ENCODE measurements at places on chromosomes 3 and 15. TPM values are rescaled to one million over a fixed set of nuclear protein-coding genes. Genes with fewer than 3 reads are reported as not detected.

- DNase-seq = no peak
These were observed 17.3 kb upstream of the SNTN start for GRCh38 chr3:63635186-63635585.

WNT7A gene
- 2.7 TPM for total RNA-seq

DNA sequence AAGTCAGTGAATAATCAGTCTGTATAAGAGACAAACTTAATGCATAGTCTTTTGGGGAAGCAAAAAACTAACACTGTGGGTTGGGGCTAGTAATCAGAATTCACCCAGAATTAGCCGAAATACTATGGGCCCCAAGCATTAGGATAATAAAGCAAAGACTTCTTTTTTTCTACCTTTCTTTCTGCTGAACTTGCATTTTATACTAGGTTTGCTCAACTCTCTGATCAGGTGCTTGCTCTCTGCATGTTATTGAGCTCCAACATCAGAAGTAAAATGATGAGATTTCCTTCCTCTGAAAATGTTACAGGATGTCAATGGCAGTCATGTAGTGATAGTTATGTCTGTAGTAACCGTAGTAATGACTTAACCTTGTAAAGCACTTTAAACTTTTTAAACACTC lies 216.6 kb downstream of the KCNMB2 start:
- DNase-seq = no peak

DNA sequence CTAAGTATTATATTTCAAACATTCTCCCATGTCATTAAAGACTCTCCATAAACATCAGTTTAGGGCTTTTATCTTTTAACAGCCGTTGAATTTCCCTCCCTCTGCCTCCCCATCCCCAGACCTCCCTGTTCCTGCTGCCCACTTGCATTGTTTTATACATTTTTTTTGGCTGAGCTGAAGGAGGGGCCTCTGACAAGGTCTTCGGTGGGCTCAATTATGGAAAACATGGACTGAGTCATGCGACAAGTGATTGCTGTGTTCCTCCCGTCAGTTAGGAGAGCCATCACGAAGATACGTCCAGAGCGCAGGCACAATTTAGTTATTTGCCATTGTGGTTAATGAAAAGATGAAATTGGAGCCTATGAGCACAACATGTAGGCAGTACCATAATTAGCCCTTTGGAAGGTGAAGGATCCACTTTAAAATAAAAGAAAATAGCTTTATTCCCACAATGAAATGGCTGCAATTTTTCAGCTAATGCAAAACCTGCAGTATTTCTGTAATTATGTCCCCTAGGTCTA lies 12.0 kb upstream of the NMNAT3 start:
- DNase-seq = no peak

DNA sequence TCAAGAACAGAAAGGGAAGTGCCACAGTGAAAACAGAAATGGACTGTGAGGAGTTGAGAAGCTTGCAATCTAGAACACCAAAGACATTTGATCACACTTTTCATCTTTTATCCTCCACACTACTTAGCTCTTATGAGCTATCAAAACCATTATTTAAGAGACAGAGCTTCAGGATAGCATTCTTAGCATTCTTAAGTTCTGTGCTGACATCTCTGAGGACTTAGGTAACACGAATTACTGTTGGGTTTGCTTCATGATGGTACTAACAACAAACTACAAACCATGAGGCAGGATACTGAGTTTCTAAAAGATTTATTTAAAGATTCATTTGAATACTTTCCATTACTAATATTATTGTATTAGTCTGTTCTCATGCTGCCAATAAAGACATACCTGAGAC lies 1038.6 kb downstream of the TUSC7 start:
- no peak for DNase-seq

DNA sequence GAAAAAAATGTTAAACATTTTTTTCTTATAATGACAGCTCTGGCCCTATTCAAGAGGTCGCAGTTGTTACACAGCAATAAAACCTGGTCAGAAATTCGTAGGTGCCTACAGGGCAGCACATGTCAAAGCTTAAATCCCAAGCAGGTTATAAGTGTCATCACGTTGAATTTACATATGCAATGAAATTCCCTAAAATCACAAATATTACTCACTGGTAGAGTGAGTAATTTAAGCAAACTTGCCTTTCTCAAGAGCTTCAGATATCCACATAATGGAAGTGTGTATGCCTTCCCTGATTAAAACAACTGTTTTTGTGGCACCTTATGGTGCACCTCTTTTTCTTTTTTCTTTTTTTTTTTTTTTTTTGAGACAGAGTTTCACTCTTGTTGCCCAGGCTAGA lies 90.7 kb upstream of the FNDC3B start:
- DNase-seq = no peak

- no peak for DNase-seq
These were observed 13.2 kb downstream of the PFKFB4 start for GRCh38 chr3:48543271-48543866.

CLRN1 gene
- total RNA-seq = not detected

DNA sequence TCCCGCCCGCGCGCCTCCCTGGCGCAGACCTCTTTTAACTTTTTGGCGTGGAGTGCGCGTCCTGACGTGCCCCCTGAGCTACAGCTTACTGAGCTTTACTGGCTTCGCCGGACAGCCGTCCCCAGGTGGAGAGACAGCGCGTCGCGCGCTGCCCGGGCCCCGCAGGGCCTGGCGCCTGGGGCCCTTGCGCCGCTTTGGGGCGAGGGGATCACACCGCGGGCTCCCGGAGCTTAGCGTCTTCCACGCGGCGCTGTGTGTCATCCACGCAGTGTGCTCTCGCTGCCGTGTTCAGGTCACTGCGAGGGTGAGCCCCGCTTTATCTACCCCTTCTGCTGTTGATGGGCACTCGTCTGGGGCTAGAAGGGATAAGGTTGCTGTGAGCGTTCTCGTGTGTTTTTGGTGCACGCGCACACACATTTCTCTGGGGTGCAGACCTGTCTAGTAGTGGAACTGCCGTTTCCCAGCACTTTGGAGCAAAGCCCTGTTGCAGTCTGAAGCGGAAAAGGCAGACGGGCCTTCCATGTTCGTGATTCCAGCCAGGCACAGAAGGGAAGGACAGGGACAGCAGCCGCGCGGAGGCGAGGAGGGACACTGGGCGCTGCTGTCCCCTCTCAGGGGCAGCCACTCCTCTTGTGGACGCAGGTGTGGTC lies 33.1 kb upstream of the ALDH1L1 start:
- no peak for DNase-seq

SUSD5 gene
- 0.93 TPM for total RNA-seq

All from Calu3 (cell line).